ENCODE measurements at places on chromosomes 3 and 15.

DNA sequence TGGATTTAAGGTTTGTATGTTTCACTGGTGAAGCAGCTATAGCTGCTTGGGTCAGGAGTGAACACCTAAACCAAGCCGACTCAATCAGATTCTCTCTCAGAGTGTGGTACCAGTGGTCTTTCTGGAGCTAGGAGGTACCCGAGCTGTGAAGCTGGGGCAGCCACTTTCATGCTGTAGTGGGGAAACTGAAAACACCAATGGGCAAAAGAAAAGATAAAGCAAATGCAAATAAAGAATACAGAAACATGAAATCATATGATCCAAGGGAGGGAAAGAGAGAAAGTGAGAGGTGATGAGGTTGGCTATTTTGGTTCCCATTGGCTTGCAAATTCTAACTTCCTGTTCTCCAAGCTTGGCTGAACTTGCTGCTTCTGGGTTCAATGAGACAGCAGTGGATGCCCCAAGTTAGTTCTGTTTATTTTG lies 212.3 kb upstream of the CFAP20DC start:
- DNase-seq, result no peak

DNA sequence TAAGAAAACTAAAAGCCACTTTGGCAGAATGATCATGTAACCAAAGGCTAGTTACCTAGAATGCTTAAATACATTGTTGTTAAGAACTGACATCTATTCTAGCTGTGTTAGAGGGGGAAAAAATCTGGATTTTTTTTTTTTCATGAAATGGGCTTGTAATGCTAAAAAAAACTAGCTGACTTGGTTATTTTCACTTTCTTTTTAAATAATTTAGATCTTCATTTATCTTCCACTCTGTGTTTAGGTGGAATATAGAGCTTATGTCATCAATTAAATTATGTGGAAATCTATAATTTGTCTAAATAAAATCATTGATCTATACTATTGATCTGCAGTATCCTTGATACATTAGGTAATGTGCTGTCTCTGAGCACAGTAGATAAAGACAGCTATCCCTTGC lies 217.4 kb downstream of the TCF12 start:
- DNase-seq, result no peak

DNA sequence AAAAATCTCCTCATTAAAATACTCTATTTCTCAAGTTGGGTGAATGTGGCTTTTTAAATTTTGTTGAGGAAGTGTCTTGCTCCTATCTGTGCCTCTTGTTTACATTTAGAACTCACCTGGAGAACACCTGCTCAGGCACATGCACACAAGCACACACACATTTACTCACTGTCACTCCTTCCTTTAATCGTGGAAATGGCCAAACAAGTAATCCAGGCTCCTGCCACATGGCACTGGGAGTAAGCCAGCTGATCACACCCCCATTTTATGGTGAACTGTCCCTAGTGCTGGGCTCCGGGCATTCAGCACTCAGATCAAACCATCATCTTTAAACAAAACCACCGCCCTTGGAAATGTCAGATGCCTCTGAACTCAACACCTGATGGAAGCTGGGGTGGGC lies 204.7 kb upstream of the BHLHE40 start:
- DNase-seq, result no peak

DNA sequence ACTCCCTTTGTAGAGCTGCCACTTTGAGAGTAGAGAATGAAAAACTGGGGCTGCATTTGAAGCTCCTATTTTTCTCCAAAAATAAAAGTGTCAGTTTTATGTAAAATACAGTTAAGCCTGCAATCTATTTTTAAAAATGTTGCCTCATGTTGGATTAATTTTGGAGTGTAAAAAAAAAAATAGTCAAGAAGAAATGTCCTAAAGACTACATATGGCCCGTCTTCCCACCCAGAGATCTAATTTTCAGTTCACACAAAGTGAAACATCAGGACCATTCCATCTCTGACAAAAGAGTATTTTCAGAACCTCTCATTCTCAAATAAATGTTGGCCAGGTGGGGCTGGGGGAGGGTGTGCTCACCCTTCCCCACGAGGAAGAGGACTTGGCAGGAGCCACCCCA lies 62.7 kb downstream of the HHLA2 start:
- no peak for DNase-seq

GRCh38 chr3:125646581-125646980 lies 51.3 kb upstream of the OSBPL11 start:
- DNase-seq, result no peak

DNA sequence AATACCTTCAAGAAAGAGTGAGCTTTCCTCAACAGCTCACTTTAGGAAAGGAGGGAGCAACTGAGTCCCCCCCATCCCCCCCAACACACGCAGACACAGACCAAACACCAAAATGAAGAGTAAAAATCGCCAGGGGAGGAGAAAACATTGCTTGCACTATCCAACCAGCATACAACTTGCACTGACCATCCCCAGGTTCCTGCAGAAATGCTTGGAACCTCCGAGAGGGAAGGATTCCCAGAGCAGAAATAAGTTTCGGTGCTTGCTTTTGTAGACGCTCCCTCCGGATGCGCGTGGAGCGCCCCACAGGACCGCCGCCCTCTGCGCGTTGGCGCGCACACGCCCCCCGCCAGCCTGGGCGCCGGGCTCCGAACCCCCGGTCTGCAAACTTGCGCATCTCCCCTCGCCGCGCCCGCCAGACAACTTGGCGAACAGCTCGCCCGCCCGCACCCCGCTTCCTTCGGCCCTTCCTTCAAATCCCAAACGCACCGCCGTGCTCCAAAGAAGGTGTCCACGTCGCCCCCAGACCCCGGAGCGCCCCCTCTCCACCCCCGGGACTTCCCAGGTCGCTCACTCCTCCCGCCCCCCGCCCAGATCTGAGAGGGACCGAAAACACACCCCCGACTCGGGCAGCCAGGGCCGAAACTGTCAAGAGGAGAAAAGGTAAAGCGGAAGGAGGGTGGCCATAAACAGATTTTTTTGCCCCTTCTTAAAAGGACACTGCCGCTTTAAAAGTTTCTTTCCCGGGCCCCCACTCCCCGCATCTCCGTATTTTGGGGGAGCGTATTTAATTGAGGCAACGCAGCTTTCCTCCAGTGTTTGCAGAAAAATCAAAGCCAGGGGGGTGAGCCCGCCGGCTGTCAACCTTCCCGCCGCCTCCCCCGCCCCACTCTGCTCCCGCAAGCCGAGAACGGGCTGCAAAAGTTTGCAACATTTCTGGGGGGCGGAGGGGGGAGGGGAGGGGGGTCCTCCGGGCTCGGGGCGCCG lies 859 bp downstream of the RORA start:
- DNase-seq, result no peak

GRCh38 chr3:126545544-126545943 lies 13.2 kb downstream of the C3orf22 start:
- no peak for DNase-seq

- DNase-seq, result no peak
These were observed 61.4 kb upstream of the TRPM1 start for GRCh38 chr15:31162721-31163510.

DNA sequence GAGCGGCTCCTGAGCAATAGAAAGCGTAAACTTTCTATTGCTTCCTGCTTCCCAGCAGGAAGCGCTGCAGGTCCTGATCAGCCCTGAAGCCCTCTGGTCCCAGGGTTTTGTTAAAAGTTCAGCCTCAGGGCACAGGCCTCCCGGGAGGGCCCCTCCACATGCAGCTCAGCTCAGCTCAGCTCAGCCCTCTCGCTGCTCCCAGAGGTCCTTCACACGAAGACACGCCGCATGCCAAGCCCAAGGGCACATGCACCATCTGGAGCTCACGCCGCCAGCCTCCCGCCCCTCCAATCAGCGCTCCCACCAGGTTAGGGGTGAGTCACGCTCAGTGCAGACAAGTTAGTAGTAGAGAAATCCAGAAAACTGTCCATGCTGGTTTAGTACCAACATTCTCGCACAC lies 12.7 kb downstream of the TKT start:
- no peak for DNase-seq

DNA sequence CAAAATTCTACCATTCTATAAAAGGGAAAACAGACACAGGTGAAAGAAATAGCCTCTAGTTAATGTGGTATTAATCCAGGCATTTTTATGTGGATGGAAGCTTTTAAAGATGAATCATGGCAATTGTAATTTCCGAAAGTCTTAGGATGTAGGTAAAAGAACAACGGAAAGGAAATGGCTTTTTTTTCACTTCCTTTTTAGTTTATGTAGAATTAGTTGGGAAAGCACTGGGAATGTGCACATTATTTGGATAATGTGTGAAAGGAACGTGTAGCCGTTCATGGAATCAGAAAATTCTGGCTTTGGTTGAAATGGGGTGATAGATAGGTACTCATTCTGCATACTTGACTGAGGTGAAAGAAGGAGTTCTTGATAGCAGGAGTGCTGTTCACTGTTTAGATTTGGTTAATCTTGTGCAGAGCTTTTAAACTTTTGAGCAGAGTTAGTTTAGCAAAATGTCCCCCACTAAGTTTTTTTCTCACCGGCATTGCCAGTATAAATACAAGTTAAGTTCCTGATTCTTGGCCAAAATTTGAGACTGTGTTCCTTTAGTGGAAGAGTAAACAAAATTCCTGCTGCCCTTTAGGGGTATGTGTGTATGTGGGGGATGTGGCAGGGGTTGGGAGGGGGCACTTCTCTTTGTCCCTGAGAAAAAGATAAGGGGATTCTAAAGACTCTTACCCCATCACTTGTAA lies 20.2 kb upstream of the UTS2B start:
- no peak for DNase-seq

- DNase-seq, result peak; percentile 37
These were observed 34.0 kb downstream of the ARIH2 start for GRCh38 chr3:48952510-48953118.

DNA sequence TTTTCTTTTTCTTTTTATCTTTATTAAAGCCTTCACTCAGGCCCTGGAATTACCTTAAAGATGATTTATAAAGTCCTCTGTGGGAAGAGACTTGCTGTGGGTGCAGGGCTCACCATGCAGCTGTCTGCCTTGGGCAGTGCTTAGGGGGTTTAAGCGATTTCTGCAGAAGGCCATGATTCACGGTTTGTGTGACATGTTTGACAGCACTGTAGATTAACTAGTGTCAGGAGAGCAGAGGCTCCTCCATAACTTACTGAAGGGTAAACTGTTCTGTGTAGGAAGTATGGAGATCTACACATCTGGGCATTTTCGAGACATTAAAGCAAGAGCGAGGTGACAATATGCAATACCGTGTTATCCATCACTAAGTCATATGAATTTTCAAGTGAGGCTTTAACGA lies 137.7 kb downstream of the LRIG1 start:
- DNase-seq, result no peak

DNA sequence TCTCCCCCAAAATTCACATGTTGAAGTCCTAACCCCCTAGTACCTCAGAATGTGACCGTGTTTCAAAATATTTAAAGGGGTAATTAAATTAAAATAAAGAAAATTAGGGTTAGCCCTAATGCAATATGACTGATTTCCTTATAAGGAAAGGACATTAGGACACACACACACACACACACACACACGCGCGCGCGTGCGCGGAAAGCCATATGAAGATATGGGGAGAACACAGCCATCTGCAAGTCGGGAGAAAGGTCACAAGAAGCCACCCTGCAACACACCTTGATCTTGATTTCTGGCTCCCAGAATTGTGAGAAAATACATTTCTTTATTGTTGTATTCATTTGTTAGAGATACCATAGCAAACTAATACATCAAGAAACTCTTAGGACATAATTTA lies 54.6 kb upstream of the STXBP5L start:
- no peak for DNase-seq

DNA sequence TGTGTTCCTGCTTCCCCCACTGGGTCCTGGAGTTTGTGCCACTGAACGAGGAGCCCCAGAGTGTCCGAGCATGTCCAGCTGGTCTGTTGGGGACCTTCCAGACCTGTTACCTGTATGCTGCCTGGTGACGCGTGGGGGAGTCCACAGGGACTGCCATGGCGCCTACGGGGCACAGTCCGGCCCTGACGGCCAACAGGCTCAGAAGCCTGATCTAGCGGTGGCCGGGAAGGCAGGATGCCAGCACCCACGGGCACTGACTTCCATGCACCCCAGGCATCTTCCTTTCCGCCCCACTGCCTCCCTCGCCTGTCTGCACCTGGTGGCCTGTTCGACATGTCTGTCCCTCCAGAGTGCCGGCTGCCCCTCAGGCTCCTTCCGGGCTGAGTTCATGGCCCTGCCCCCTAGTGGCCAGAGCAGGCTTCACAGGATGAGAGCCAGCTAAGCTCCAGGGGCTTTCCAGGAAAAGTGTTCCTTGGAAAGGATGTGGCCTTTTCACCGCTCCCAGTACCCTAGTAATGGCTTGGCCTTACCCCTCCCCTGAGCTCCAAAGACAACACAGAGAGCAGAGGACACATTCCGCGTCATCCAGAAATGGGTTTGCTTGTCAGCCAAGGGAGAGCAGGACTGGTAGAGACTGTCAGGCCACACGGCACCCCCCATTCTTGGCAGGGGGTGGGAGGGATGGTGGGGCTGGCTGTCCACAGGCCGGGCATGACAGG lies 35.7 kb downstream of the NGRN start:
- DNase-seq, result peak; percentile 33

- no peak for DNase-seq
These were observed 69.9 kb downstream of the COL8A1 start for GRCh38 chr3:99708207-99708745.

GRCh38 chr3:141330718-141331376 lies 37.5 kb upstream of the ZBTB38 start:
- no peak for DNase-seq

- DNase-seq, result no peak
These were observed 6.6 kb upstream of the HCLS1 start for GRCh38 chr3:121667333-121667732.

DNA sequence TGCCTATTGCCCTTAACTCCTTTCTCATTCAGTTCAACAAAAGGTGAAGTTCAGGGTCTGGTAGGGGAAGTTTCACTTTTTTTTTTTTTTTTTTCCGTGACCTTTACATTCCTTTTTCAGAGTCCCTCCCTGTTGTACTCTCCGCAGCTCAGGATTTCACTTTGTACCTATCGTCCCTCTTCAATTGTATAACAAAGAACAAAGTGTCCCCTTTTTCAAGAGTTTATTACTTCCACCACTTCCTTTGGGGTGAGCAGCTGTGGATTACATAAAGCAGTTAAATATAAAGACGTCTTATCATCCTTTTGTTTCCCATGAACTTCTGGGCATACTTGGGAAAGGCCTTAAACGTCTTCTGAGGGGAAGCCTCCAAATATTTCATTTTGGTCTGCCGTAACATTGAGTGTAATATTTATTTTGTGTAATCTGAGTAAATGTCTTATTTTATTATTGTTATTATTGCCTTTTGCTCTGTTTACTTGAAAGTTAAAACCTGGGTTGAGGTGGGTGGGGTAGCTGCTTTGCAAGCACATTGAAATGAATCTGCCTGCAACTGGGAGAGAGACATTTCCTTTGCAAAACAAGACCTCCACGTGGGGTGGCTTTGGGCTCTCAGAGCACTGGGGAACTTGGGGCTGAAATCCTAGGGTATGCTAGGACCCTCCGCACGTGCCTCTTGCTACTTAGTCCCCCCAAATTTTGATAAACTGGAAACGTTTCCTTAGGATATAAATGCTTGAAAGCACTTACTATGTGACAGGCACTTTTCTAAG lies 169.4 kb downstream of the MCTP2 start:
- no peak for DNase-seq

- no peak for DNase-seq
These were observed 17.9 kb upstream of the FAN1 start for GRCh38 chr15:30885814-30886213.
